ENCODE measurements at places on chromosomes 4 and X.

- DNase-seq, result no peak
Measured at GRCh38 chr4:153045111-153045982, 109.2 kb downstream of the FHDC1 start.

DNA sequence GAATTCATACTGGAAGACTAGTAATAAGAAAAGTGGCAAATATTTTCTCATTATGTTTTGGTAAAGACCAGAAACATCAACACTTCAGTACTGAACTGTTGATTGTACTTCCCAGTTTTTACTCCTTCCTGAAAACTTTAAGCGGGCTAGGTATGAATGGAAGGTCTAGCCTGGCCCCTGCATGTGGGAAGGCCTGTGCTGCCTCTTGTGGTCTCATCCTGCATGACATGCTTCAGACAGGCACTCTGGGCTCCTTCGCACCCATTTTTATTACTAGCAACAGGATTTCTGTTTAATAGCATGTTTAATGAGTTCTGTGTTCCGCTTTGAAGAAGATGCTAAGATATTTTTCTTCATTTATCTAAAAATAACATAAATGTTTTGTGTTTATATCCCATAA is 279.1 kb downstream of the ANK2 start:
- no peak for DNase-seq

DNA sequence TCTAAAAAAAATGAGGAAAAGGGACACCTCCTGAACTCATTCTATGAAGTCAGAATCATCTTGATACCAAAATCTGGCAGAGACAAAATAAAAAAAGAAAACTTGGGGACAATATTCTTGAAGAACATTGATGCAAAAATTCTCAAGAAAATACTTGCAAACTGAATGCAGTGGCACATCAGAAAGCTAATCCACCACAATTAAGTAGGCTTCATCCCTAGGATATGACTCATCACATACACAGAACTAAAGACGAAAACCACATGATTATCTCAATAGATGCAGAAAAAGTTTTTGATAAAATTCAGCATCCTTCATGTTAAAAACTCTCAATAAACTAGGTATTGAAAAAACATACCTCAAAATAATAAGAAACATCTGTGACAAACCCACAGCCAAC is 98.3 kb downstream of the FAM47B start:
- no peak for DNase-seq

- no peak for DNase-seq
Measured at GRCh38 chrX:113400193-113400704, 559.6 kb upstream of the AMOT start.

GRCh38 chrX:24169211-24169610 is 19.7 kb downstream of the ZFX start:
- DNase-seq, result no peak

GRCh38 chr4:110808351-110808878 is 185.5 kb upstream of the PITX2 start:
- no peak for DNase-seq

- no peak for DNase-seq
Measured at GRCh38 chrX:126063984-126064383, 102.1 kb downstream of the DCAF12L2 start.

GRCh38 chr4:137819964-137820383 is 287.7 kb upstream of the PCDH18 start:
- DNase-seq, result no peak

DNA sequence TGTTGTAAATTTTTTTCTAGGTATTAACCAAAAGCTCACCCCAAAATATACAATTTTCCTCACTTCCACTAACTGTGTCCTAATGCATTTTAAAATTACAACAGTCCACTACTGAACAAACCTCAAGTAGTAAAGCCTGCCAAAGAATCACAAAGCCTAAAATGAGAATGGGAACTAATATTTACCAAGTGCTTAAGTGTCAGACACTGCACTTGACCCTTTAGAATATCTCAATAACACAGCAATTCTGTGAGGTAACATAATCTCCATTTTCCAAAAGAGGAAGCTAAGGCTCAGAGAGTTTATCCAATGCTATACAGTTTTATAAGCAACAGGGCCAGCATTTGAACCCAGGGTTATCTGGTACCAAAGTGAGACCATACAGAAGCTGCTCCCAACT is 4.9 kb downstream of the SLC9A7 start:
- DNase-seq, result no peak

DNA sequence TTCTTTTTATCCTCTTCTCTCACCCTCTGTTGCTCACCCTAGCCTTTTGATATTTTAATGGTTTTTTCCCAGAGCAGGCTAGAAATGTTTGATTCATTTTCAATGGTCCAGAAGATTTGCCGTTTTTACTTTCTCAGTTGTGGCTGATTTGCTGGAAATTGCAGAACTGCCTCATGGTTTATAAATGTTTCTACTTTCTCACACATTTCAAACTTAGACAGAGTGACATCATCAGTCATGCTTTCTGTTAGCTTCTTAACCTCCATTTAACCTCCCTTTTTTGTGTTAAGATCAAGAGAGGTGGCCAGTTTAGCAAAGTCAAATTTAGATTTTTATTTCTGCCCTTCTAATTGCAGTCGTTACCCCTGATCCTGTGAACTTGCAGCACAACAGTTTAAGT is 8.7 kb downstream of the RXFP1 start:
- DNase-seq, result no peak

DNA sequence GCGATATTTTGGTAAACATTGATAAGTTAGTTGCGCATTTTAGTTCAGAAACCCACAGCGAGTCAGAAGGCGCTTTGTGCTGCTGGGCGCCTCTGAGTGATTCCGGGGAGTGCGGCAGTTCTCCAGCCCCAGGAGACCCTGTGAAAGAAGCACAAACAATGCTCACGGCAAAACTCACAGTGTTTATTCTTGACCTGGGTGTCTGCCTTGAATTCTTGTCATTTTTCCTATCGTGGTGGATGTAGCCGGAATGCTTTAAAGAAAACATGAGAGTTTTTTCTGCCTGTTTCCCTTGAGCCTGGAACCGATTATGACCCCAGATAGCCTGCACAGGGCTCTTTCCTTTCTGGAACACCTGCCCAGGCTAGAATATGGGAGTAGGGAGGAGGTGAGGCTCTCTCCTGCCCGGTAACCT is 6.7 kb downstream of the TBL1X start:
- no peak for DNase-seq

GRCh38 chr4:118286685-118287084 is 66.1 kb downstream of the PRSS12 start:
- DNase-seq, result no peak

- no peak for DNase-seq
Measured at GRCh38 chrX:118536687-118537461, 41.3 kb downstream of the DOCK11 start.

All from stimulated activated CD4-positive, alpha-beta T cell treated with anti-CD3 and anti-CD28 coated beads, TNF-alpha, amount 100 ng/mL, for 1 hour (primary cell).